ENCODE measurements at places on chromosomes 4 and X.

GRCh38 chrX:68511255-68511654 is 12.4 kb downstream of the YIPF6 start:
- no peak for DNase-seq

GRCh38 chr4:72314869-72315268 is 254.2 kb downstream of the ADAMTS3 start:
- DNase-seq, result no peak

- DNase-seq, result no peak
These were observed 93.2 kb upstream of the JADE1 start for GRCh38 chr4:128716338-128716737.

- DNase-seq, result no peak
These were observed 16.9 kb downstream of the ZBTB49 start for GRCh38 chr4:4306920-4307319.

DNA sequence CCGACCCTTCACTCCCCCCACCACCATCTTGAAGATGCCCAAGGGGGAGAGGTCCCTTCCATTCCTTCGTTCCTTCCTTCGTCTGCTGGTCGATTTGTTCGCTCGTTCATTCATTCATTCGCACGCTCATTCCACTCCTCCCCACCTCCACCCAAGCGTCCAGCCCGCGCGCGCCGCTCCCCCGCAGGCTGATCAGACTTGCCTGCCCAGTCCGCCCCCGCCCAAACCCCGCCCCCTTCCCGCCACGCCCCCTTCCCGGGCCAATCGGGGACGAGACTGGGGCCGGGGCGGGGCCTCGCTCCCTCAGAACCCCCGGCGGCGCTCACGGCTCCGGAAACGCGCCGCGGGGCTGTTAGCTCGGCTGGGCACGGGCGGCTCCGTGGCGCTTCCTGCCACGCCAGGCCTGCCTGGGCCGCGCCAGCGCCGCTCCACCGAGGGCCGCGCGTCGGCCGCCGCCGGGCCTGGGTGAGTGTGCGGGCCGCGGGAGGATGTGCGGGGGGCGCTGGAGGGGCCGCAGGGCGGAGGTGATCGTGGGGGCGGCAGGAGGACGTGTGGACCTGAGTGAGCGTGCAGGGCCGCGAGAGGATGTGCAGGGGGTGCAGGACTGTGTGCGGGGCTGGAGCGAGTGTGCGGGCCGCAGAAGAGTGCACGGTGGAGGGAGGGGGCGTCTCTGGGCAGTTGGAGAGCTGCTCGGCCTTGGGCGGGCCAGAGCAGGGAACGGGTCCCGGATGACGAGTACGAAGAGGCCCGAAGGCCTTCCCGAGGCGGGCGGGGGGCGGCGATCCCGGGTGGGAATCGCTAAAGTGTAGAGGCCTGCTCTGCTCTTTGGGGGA is at the start of gene ZNF275:
Gene ZNF275, plus strand, starts transcription at position 333 of the 833 bp plus-strand sequence. CDS start 2,527 bp downstream, outside the sequence.
- DNase-seq, result peak; percentile 86

GRCh38 chrX:2677764-2678163 is 13.3 kb upstream of the CD99 start:
- no peak for DNase-seq

- DNase-seq, result no peak
These were observed 31.1 kb downstream of the AKAP4 start for GRCh38 chrX:50169717-50170116.

- DNase-seq, result no peak
These were observed 727.2 kb downstream of the C4orf33 start for GRCh38 chr4:129823105-129823504.

DNA sequence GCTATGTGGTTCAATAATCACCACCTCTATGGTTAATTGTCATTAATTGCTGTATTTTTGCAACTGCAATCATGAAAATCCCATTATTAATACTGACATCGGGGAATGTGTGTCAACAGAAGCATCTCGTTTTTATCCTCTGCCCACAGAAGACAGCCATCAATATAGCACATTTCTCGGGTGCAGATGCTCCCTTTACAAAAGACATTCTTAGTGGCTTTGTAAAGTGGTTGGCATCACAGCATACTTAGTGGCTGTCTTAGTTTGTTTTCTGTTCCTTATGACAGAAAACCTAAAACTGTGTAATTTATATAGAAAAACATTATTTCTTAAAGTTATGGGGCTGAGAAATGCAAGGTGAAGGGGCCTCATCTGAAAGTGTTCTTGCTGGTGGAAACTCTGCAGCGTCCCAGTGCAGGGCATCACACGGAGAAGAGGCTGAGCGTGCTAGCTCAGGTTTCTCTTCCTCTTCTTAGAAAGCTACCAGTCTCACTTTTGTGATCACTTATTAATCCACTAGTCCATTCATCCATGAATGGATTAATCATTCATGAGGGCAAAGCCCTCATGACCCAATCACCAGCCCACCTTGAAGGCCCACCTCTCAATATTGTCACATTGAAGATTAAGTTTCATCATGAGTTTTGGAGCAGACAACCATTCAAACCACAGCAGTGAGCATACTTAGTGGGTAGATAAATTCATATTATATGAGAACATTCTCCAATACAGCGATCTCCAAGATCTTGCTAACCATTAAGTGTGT is 1067.7 kb upstream of the PABPC4L start:
- DNase-seq, result no peak

- DNase-seq, result peak; percentile 10
These were observed 40.3 kb downstream of the POLR2B start for GRCh38 chr4:57018980-57019379.

DNA sequence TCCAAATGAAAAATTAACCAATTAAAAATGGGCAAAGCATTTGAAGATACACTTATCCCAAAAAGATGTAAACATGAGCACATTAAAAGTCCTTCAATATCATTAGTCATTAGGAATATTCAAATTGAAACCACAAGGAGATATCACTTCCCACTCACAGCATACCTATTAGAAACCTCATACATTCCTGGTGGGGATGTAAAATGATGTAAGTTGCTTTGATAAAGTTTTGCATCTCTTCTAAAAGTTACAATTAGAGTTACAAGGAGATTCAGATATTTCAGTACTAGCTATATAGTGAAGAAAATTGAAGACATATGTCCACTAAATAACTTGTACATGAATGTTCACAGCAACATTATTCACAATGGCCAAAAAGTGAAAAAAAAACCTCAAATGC is 1109.3 kb upstream of the LCORL start:
- DNase-seq, result no peak

GRCh38 chrX:87160435-87161010 is 357.1 kb upstream of the KLHL4 start:
- no peak for DNase-seq

DNA sequence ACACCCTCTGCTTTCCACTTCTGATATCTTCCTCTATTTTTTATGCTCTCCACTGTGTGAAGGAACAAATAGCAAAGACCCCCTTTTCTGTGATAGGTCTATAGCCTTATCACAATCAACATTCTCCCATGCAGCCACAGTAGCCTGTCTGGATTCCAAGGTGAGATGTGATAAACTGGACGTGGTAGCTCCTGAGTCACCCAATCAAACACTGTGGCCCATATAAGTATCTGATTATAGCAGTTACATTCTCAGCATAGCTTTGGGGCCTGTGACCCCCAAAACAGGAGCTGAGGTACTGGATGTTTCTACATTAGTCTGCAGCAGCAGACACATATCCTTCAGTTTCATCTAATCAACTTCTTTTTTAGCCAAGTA is 172.7 kb upstream of the IGFBP7 start:
- DNase-seq, result no peak

DNA sequence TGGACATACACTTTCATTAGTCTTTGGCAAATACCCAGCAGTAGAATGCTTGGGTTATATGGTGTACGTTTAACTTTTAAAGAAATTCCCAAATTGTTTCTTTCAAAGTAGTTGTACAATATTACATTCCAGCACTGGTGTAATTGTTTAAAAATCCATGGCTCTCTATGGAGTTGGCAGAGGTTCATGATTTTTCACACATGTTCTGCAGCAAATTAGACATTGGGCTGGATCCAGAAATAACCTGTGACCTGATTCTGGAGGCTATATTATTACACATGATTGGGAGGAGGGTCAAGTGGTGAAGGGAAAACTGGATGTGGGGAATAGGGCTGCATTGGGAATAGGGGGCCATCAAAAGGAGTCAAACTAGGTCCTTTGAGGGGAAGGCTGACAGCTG is 41.9 kb downstream of the MAMLD1 start:
- no peak for DNase-seq

DNA sequence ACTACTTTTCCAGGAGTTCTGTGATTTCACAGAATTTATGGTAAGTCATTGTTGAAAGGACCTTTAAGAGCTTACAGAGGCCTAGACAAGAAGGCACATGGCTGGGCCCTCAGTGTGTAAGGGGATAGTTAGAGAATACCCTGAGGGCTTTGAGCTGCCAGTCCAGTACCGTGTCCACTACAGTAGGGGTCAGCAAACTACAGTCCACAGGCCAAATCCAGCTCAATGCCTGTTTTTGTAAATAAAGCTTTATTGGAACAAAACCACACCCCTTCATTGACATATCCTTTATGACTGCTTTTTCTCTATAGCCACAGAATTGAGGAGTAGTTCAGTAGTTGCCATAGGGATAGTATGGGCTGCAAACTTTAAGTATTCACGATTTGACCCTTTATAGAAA is 176.2 kb downstream of the MID1 start:
- DNase-seq, result no peak

DNA sequence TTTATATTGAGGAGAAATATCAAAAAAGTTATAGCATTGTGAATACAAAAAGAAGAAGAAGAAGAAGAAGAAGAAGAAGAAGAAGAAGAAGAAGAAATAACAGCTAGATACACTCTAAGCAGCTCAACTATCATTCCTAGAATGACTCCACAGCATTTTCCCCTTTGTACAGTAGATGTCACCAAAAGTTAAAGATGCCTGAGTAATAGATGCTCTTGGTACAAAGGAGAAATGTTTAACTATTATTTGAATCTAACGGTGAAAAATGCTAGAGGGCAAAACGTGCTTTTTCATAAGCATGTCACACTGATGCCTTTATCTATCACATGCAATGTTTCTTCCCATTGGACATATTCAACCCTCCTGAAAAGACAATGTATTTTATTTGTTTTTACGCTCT is 178.4 kb upstream of the GPRIN3 start:
- peak; percentile 78 for DNase-seq

- peak; percentile 14 for DNase-seq
These were observed 39.0 kb upstream of the CD99 start for GRCh38 chrX:2652106-2652505.

DNA sequence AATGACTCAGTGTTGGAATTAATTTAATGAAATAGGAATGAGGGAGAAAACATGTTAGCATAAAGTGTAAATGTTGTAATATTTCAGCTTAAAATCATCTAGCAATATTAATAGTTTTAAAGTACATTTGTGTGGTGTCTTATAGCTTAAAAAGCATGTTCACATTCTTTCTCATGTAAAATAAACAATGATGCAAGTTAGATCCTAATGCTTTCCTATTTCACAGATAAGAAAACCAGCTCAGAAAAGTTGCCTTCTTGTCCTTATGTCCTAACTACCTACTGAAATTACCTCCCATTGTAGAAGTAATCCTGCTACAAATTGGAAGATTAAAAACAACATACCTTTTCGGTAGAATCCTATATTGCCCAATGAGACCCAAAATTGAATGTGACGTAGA is 40.9 kb upstream of the PRDM8 start:
- no peak for DNase-seq

GRCh38 chr4:16413814-16414555 is 187.7 kb upstream of the TAPT1 start:
- no peak for DNase-seq

DNA sequence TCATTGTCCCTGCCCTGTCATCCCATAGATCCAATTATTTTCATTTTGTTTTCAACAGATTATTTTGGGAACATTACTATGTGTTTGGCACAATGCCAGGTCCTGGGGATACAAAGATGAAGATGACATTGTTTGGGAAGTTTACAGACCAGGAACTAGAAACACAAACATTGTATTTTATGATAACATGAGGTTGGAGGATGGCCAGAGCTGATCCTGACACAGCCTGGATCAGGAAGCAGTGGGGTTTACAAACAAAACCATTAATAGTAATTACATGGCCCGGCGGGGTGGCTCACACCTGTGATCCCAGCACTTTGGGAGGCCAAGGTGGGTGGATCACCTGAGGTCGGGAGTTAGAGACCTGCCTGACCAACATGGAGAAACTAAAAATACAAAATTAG is 29.9 kb downstream of the CLRN2 start:
- no peak for DNase-seq

DNA sequence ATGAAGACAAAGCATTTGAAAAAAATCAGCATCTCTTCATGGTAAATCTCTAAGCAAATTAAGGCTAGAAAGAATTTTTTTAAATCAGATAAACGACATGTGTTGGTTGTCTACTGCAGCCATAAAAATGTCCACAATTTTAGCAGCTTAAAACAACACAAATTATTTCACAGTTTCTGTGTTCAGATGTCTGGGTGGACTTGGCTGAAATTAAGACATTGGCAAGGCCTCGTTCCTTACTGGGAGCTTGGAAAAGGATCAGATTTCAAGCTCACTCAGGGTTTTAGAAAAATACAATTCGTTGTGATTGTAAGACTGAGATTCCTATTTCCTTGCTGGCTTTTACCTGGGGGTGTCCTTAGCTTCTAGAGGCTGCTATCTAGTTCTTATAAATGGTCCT is 1470.6 kb downstream of the PCDH19 start:
- no peak for DNase-seq

DNA sequence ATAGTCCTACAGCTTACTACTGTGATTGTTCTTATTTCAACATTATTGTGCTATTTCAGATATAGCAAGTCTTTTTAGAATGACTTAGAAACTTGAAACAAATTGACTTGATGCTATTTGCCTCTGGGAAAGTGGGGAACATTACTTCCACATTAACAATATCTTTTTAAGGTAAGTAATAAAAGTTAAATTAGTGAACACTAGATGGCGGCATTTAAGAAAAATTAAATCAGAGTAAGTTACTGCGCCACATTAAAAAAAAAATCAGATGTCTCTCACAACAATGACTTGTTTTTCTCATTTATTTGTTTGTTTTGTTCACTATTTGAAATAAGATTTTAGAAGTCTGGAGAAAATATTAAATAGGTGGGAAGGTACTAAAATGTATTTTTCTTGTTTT is 1026.9 kb upstream of the SLIT2 start:
- DNase-seq, result peak; percentile 16

DNA sequence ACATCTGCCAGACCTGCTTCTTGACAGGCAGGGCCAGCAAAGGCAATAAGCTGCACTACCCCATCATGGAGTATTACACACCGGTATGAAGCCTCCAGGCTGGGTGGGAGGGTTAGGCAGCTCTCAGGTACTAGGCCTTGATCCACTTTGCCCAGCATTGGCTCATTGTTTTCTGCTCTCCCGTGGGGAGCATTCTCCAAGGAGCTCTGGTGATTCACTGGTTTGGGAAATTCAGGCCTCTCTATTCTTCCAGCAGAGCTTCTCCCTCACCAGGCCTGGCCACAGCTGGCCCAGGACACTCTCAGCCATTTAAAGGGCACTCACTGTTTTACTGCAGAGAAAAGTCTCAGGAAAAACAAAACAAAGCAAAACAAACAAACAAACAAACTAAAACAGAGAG is 33.0 kb downstream of the DRP2 start:
- DNase-seq, result no peak

All from hematopoietic multipotent progenitor cell (in vitro differentiated cells).